ENCODE measurements at places on chromosomes 5 and 9.

- DNase-seq: no peak
Measured at GRCh38 chr9:82799286-82799685, 263.7 kb downstream of the RASEF start.

- no peak for DNase-seq
Measured at GRCh38 chr9:88994469-88995199, 3.4 kb downstream of the S1PR3 start.

- no peak for DNase-seq
Measured at GRCh38 chr5:142186514-142186856, 77.9 kb downstream of the NDFIP1 start.

- DNase-seq: no peak
Measured at GRCh38 chr5:103366918-103367549, 108.5 kb downstream of the MACIR start.

DNA sequence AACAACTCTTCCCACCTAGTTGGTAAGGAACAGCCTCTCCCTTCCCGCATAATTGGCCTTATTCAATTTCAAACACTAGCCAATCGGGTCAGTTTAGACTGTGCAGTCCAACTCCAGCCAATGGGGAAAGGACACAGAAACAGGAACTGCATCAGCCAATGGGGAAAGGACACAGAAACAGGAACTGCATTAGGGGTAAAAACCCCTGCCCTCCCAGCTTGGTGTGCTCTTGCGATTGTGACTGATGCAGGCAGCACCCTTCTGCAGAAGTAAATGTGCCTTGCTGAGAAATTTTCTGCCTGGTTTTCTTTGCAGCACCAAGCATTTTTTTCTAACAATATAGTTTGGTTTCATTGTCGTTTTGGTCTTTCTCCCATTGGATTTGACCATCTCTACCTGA is 8.5 kb upstream of the GLT6D1 start:
- no peak for DNase-seq

- no peak for DNase-seq
Measured at GRCh38 chr5:58875599-58875998, 292.7 kb downstream of the RAB3C start.

DNA sequence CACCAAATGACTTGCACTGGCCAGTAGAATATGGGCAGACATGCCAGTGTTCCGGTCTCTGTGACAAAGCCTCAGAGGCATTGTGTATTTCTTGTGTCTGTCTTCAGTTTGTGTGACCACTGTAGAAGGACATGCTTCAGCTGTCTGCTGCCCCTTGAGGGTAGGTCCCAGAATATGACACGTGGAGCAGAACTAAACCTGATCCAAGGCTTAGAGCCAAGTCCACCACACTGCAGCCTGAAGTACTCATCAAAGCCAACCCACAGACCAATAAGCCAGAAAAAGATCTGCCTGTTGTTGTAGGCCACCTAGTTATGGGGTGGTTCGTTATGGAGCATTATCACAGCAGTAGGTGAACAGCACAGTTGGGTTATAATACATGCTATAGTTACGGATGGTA is 468.9 kb downstream of the PSAT1 start:
- no peak for DNase-seq

GRCh38 chr5:6715758-6716628 is 2.8 kb downstream of the TENT4A start:
- peak; percentile 13 for DNase-seq

- no peak for DNase-seq
Measured at GRCh38 chr5:179255527-179256327, 89.5 kb downstream of the ADAMTS2 start.

- DNase-seq: no peak
Measured at GRCh38 chr9:121373011-121373729, 3.1 kb upstream of the STOM start.

GRCh38 chr5:143760131-143760505 is 51.8 kb upstream of the HMHB1 start:
- DNase-seq: no peak

DNA sequence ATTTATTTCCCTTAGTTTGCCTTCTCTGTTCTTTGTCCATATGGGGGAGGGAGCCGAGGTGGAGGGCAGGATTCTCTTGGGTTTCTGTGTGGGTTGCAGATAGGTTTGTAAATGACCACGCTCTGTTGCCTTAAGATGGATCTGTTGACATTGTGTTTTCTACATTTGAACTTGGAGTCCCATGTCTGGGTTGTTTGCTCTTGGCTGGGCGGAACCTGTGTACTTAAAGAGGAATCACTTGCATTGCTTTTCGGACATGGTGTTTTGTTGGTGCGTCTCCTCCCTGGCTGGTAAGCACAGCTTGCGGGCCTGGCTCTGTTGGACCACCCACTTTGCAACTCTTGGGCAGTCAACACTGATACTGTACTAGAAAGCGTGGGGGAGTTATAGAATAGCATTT is 45.9 kb downstream of the EHMT1 start:
- no peak for DNase-seq

- no peak for DNase-seq
Measured at GRCh38 chr5:63923914-63924313, 38.3 kb downstream of the HTR1A start.

- DNase-seq: no peak
Measured at GRCh38 chr5:140182075-140182711, 7.2 kb downstream of the CYSTM1 start.

DNA sequence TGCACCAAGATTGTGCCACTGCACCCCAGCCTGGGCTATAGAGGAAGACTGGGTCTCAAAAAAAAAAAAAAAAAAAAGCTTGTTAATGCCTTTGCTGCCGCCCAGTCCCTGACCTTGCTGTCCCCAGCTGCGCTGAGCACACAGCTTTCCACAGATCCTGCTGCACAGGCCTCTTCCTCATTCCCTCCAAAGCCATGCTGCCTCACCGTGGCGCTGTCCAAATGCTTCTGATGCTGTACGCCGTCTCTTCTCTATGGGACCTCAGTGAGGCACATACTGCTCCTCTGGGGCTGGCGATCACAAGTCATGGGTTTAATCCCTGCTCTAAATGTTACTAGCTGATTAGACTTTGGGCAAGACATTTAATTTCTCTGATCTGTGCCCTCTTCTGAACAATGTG is 234.1 kb downstream of the FBXL7 start:
- no peak for DNase-seq

DNA sequence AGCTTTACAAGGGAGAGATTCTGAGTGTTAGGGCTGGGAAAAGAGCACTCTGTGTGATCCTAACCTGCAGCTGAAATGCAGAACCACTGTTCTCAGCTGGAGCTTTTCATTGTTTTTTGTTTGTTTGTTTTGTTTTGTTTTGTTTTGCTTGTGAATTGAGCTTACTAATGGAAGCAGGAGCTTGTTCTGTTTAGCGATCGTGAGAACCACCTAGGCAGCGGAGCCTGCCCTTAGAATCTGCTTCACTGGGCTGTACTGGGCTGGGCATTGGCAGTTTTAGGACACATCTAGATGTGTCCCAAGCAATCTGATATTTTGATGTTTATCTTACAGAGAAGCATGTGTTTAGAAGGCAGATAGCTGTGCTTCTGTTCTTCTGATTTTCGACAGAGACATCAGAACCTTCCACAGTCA is 14.3 kb downstream of the SYK start:
- no peak for DNase-seq
